ENCODE measurements at places on chromosomes 12 and 14.

DNA sequence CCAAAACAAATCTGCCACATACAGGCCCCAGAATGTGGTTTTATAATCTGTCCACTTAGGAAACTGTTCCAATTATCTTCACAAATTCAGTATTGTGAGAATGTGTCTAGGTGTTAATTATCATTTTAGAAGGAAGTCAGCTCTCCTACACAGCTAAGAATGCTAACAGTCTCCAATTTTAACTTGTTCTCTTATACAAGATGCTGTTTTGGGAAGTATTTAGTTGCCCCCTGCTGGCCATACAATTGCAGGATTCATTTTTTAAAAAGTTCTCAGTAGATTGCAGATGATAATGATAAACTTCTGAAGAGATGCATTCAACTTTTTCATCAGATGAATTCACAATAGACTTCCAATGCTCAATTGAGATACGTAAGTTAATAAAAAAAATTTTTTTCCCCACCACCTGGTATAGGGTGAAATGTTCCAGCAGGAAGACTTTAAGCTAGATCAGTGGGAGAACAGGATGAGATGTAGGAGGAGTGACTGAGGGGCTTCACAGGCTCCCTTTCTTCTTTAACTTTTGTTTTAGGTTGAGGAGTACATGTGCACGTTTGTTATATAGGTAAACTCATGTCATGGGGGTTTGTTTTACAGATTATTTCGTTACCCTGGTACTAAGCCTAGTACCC, 27.3 kb upstream of the OSBPL8 start:
- no peak for DNase-seq

DNA sequence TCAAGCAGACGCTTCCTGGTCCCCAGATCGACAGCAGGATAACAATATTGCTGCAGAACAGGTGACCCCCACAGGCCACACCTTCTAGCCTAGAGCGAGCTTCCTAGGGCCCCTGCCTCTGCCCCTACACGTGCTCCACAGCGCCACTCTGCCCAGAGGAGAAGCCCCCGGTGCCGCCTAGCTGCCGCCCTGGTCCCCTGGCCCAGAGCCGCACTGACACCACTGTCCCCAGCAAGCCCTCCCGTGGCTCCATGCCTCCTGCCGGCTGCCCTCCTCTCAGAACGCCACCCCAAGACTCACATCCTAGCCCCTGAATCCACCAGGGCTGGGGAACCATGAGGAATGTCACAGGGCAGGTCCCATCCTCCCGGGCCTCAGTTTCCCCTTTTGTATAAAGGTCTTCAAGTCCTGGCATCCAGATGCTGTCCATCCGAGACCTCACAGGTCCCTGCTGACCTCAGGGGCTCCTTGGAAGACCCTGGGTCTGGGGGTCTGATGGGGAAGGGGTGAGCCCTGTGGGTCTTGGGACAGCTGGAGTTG, 31.0 kb downstream of the JAG2 start:
- DNase-seq, result no peak

DNA sequence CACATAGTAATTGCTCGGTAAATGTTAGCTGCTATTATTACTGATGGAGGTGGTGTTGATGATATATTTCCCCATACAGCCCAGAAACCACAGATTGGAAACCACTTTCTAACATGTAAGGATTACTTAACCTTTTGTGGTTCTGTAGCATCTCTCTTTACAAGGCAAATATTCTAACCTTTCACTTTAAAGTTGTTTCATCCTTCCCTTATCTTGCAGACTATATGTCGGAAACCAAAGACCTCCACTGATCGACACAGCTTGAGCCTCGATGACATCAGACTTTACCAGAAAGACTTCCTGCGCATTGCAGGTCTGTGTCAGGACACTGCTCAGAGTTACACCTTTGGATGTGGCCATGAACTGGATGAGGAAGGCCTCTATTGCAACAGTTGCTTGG, 75.8 kb downstream of the FRMD6 start:
- no peak for DNase-seq

DNA sequence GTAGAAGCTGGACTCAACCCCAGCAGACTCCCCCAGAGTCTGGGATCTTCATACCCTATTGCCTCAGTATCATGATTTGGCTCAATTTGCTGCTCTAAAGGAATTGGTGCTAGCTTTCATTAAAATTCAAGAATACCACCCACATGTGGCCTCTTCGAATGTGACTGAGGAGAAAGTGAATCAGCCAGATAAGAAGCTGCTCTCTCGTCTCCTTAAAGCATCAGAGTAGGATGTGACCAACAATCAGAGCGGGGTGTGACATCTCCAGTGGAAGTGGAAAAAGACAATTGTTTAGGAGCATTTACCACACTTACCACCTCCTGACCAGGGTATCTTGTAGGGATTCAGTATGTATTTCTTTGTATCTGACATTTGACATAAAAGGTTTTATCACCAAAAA, 278.2 kb upstream of the DIO2 start:
- DNase-seq, result no peak

GRCh38 chr14:73795466-73795865, 56.2 kb upstream of the PTGR2 start:
- no peak for DNase-seq

- no peak for DNase-seq
Measured at GRCh38 chr12:88245905-88246304, 103.8 kb downstream of the TMTC3 start.

GRCh38 chr14:83827383-83827782, 1702.6 kb upstream of the FLRT2 start:
- no peak for DNase-seq

- DNase-seq, result no peak
Measured at GRCh38 chr12:123280971-123281370, 9.3 kb upstream of the CDK2AP1 start.

DNA sequence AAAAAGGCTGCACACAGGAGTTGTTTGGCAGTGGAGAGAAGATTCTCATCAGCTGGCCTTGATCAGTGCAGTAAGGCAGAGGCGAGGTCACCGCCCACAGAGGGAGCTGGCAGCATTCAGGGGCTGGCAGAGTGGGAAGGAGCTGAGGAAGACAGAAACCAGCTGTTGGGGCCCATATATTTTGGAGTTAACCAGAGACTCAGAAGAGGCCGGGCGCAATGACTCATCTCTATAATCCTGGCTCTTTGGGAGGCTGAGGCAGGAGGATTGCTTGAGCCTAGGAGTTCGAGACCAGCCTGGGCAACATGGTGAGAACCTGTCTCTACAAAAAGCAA, 17.7 kb downstream of the SMCO2 start:
- no peak for DNase-seq

DNA sequence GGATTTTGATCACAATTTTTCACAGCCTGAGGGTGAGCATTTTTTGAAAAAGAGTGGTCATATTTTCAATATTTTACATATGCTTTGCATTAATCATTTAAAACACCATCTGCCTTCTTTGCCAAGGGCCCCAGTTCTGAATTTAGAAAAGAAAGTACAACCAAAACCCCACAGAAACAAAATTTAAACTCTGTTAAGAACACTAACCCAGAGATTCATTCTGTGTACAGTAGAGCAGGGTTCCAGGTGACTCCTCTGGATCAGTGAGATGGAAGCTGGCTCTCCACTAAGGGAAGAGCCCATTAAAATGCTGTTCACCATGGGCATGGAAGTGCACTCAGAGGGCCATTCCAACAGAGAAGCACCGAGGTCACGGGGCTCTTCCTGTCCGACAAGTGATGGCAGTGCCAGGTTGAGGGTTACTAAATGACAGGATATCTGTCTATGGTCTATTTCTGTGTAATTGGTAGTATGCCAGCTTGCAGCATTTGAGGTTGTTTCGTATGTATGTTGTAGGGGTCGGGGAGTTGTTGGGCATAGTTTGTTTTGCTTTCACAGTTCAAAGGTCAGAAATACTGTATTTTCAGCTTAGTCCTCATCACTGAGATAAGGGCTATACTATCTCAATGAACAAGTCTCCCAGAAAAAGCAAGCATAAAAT, 95.9 kb downstream of the SLC35F4 start:
- no peak for DNase-seq

DNA sequence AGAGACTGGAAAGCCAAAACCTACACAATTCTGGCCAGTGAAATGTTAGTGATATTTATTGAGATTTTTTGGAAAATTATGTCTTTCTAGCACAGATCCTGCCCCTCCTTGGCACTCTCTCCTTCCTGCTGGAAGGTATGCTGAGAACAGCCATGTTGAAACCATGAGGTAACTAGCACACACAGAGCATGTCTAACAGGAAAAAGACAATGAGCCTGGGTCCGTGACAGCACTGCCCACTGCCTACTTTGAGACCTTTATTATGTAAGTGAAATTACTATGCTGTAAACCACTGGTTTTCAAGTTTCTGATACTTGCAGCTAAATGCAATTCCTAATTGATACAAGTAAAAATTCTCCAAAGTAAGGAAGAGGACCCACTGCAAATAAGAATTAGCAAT, 81.6 kb upstream of the SINHCAF start:
- DNase-seq, result no peak

DNA sequence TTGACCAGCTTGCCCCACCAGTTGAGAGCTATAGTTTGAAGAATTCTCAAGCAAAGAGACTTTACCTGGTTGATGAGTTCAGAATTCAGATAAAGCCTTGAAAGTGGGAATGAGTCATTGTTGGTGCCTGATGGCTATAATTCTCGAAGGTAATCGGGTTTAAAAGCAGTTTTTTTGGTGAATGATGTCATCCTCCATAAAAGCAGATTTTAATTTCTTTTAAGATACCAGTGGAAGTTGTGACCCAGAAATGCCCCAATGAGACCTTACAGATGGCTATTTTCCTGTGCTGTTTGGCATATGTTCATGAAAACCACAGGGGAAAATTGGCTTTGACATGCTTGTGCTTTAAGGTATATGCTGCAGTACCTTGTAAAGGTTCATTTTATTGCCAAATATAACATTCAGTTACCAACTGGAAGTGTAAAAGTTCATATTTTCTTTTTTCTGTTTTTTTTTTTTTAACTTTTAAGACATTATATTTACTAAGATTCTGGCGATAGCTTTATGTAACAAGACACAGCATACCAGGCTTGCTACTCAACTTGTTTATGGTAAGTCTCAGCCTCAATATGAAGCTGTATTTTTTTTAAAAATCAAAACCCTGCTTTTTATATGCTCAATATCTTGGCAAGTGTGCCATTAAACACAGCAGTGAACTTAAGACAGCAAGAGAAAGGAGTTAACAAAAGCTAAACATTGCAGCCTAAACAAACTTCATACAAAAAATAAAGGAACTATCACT, 119.3 kb downstream of the LMNTD1 start:
- DNase-seq, result no peak

- no peak for DNase-seq
Measured at GRCh38 chr12:53991077-53991460, 6.1 kb downstream of the HOXC10 start.

DNA sequence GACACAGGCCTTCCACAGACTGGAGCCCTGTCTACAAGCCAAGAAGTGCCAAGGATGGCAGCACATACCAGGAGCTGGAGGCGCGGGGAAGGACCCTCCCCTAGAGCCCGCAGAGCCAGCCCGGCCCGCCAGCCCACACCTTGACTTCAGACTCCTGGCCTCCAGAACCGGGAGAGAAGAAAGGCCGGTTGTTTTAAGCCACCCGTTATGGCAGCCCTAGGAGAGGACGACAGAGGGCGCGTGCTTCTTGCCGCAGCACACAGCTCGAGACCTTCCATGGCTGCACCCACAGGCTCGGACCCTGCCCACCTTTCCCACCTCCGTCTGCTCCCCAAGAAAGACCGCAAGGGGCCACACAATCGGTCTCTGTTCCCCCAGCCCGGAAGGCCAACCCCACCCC, 53.7 kb downstream of the RNF34 start:
- DNase-seq, result no peak

DNA sequence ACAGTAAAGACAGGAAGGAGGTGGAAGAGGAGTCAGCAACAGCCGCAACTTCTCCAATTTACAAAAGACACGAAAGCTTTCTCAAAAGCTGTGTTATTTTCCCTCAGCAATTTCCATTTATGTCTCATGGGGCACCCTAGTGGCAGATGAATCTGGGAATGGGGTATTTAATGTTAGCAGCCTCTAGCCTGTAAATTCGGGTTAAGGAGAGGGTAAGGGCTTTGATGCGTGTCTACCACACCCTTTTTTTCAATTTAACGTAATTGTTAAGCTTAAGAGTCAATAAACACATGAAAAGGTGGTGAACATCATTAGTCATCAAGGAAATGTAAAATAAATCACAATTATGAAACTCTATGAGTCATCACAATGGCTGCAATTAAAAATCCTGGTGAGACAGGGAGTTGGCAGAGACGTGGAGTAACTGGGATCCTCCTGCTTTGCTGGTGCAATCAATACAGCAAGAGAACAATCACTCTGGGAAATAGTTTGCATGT, 986.4 kb downstream of the AACS start:
- DNase-seq, result no peak

GRCh38 chr14:105173901-105174894, 5.6 kb upstream of the JAG2 start:
- peak; percentile 37 for DNase-seq

- DNase-seq, result no peak
Measured at GRCh38 chr14:28120391-28120790, 646.2 kb upstream of the FOXG1 start.

GRCh38 chr12:58148405-58148804, 207.0 kb downstream of the ATP23 start:
- DNase-seq, result no peak

GRCh38 chr12:48160046-48160445, 2.7 kb upstream of the ASB8 start:
- DNase-seq, result no peak

DNA sequence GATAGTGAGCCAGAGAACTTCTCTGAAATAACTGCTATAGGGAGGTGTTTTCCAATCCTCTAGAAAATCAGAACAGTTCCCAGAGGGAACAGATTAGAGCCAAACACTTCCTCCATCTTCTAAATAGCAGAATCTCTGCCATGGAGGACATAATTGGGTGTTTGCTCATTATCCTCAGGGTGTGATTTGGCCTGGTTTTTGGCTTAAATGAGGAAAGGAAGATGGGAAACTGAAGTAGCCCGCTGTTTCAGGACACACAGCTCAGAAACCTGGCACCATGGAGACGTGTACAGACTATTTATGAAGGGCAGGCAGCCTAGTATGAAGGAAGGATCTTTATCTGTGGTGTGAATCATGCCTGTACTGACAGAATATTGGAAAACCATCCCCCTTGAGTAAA, 231.7 kb upstream of the PRKD1 start:
- DNase-seq, result no peak

- DNase-seq, result no peak
Measured at GRCh38 chr12:12792421-12792820, 7.0 kb downstream of the APOLD1 start.

- no peak for DNase-seq
Measured at GRCh38 chr14:86296173-86296572, 766.2 kb downstream of the FLRT2 start.

GRCh38 chr14:29370024-29370423, 557.6 kb downstream of the PRKD1 start:
- no peak for DNase-seq

All from activated effector memory CD4-positive, alpha-beta T cell treated with Interleukin-2 at 50 U/mL for 16 hours (primary cell).